T-helper 1 cell (primary cell): ENCODE measurements at places on chromosomes 6 and 20.

GRCh38 chr6:158599635-158600034, 39.7 kb downstream of the TMEM181 start:
- DNase-seq, result no peak

DNA sequence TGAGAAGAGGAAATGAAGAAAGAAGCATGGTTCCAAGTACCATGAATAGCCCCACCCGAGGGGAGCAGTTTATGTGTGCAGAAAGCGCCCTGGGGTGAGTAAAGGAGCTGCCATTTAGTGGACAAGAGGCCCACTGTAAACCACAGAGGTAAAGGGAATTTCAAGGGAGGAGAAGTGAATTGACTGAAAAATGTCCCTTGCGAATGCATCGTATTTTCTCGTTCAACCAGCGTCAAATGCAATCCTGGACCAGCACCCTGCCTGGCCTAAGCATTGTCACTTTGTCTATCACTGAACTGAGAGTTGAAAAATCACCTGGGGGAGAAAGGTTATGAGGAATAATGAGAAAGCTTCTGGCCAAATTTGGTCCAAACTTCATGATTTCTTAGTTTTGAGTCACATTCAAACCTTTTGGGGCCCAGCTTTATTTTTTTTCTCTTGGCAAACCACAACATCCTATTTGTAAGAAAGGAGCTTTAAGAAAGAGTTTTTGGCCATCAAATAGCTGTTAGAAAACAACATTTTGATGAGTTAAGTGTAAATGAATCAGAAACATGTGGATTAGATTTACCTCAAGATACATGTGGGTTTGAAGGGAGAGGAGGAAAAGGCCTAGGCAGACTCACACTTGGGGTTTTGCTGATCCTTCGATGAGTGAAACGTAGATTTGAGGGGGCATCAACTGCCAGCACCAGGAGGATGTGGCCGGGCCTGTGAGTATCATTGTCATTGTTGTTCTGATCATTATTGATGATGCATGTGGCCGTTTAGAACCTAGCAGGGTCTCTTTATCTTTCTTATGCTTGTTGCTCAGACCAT, 214.0 kb downstream of the CLIC5 start:
- DNase-seq, result no peak

DNA sequence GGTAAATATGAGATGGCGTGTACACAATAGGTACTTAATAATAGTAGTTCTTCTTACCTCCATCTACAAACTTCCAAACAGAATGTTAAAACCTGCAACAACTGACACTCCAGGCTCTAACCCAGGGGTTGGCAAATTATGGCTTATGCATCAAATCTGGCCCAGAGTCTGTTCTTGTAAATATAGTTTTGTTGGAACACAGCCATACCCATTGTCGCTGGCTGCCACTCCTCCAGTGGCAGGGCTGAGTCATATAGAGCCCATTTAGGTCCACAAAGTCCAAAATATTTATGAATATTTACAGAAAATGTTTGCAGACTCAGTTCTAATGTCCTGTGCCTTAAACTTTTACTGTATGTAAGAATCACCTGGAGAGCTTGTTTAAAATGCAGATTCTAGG, 69.9 kb upstream of the BTBD3 start:
- DNase-seq, result no peak

GRCh38 chr6:84137989-84138575, 89.4 kb downstream of the CEP162 start:
- no peak for DNase-seq

- no peak for DNase-seq
These were observed 198.6 kb upstream of the SHLD1 start for GRCh38 chr20:5551621-5552020.
